ENCODE measurements at places on chromosomes 7 and 10. TPM values are rescaled to one million over a fixed set of nuclear protein-coding genes. Genes with fewer than 3 reads are reported as not detected.

DNA sequence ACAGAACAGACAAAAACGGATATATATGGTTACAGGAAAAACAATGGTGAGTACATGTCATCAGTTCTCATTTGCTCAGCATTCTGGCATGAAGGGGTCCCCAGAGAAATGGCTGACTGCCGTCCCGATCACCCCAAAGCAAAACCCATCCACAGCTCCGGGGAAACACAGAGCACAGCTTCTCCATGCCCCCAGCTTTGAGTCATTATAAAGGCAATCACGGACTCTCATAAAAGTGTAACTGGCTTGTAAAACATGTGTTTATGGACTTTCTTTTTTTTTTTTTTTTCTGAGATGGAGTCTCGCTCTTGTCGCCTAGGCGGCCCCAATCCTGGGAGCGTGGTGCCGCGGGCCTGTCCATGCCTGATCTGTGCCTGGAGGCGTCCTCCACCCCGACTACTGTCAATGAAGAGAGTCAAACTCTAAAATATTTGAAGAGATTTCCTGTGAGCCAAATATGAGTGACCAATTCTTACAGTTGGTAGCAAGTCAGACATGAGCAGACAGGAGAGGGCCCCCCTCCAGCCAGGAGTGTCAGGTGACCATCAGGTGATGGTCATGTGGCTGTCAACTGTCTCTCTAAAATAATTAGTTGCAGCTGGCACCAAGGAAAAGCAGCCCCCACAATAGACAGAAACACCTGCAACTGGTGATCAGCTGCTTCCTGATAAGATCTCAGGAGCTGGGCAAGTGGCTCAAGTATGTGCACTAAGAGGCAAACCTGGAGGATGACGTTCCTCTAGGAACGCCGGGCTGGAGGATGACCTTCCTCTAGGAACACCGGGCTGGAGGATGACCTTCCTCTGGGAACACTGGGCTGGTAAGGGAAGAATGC lies 21.7 kb upstream of the NOM1 start:
- no peak for DNase-seq

GRCh38 chr10:102863660-102864059 lies 5.6 kb upstream of the AS3MT start:
- no peak for DNase-seq

DNA sequence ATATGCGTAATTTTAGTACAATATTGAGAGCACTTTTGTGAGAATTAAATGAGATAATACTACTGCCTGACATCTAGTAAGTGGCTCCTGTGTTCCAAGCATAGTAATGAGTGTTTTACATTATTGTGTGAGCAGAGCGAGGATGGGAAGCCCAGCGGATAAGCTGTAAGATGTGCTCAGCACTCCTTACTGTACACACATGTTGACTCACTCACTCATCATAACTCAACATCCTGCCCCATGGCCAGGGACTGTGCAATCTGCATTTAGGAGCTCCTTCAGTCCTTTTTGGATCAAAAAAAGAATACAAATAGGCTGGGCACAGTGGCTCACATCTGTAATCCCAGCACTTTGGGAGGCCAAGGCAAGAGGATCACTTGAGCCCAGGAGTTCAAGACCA lies 72.9 kb upstream of the NEBL start:
- DNase-seq: no peak

DNA sequence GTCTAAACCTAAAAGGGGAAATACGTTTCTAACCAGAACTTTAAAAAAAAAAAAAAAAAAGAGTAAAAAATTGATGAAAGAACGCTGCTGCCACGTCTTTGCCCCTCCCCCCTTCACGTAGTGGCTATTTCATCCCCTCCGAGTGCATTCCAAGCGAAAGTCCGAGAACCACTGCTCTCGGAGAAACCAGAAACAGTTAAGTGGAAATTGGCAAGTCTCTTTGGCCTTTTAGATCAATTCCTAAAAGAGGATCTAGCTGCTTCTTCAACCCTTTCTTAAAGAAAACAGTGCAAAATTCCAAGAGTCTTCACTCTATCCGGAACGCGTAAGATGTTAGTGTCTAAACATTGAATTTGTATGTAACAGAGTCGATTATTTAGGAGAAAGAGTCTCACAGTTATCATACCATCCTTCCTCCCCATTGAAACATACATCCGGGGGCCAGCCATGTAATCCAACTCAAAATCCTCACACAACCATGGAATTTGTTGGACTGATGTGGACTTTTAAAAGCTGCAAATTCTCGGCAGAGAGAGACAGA lies 1.1 kb downstream of the P4HA1 start:
- DNase-seq: peak; percentile 65

GRCh38 chr10:96556003-96556402 lies 30.8 kb downstream of the TM9SF3 start:
- DNase-seq: no peak

DNA sequence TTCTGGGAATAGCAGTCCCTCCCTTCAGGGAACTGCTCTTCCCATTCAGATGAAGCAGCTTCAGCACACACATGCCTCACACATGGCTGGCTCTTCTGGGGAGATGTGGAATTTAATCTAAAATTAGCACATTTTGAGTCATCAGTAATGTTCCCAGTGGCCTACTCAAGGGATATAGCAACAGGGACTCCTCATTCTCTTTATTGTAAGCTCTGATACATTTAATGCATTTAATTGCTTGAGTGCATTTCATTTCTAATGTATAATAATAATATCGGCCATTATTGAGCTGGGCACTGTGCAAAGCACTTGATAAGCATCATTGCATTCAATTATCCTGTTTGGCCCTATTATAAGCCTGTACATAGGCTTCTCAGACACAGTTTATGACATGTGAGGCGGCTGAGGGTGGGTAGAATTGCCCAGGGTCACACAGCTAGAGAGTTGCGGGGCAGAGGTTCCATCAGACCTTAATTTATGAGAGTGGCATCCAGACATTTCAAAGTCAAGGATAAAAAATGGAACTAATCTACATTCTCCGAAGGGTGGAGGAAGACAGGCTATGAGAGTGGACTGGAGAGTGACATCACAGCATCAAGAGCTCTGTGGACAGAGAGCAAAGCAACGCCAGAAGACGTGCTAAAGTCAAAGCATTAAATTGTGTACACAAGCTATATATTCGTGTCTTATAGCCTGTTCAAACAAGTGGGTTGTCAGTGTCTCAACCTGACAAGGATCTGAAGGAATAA lies 76.8 kb downstream of the LANCL2 start:
- DNase-seq: no peak

DNA sequence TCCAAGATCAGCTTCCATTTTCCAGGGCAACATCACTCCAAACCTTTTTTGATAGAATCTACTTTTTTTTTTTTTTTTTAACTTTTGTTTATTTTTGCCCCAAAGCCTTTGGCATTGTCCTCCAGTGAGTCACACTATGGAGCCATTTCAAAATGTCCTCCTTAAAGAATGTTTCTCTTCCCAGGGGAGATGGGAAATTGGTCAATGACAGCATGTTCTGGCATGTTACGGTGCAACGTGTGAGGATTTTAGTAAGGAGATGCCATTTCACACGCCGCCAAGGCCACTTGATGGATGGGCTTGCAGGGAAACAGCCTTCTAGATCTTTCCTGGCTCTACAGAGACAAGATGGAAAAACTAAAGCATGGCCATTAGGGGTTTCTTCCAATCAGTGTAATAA lies 30.7 kb upstream of the TRIL start:
- DNase-seq: no peak

- no peak for DNase-seq
Observed at GRCh38 chr7:2702594-2702957, 14.6 kb downstream of the AMZ1 start.

DNA sequence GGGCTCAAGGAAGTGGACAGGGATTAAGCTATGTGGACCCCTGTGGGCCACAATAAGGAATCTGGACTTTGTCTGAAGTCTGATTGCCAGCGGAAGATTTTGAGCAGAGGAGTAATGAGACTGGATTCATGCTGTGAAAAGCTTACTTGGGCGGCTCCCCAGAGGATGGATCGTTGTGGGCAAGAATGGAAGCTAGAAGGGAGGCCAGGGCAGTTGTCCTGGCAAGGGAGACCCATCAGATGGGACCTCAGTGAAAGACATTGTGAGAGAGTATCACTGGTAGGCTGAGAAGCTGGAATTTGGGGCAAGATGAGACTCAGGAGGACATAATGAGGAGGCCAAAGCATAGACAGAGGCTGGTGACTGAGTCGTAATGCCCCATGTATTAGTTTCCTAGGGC lies 15.6 kb downstream of the ABCC2 start:
- DNase-seq: no peak

GRCh38 chr10:13740461-13740860 lies 153.7 kb downstream of the PRPF18 start:
- DNase-seq: no peak

GRCh38 chr7:80047032-80047431 lies 87.6 kb upstream of the GNAI1 start:
- no peak for DNase-seq

DNA sequence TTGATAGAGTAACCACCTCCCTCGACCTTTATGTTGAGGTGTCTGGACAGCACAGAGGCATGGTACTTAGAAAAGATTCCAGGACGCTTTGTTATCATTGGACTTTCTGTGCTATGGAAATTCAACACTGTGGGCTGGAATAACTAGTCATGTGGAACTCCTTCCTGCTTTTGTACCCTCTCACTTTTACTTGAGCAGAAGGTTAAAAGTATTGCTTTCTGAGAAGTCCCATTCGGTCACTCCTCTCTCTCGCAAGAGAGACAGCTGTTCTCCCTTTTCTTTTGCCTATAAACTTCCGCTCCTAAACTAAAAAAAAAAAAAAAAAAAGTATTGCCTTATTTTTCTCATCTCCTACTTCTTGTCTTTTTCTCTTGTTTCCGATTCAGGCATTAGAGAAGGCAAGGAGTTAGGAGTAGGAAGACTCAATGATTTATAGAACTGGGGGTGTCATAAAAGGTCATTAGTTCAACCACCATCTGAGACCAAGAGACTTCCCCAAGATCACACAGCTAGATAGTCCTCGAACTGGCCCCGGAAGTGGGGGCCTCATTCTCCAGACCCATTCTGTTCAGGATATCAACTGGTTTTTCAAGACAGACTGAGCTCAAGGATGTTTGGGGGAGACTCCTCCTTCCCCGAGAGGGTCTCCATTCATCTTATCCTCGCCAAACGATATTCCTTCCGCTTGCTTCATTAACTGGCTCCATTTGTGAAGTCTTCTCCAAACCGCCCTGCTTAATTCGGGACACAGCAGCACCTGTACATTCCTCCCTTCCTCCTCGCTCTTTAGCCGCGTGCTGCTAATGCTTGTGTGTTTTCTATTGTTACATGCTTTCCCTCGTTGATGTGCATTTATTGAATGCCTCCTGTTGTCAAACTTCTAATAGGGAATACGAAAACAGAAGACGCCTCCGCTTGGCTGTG lies 995 bp upstream of the INPP5F start:
- peak; percentile 55 for DNase-seq

- no peak for DNase-seq
Observed at GRCh38 chr7:102424129-102424551, 9.2 kb upstream of the ORAI2 start.

DNA sequence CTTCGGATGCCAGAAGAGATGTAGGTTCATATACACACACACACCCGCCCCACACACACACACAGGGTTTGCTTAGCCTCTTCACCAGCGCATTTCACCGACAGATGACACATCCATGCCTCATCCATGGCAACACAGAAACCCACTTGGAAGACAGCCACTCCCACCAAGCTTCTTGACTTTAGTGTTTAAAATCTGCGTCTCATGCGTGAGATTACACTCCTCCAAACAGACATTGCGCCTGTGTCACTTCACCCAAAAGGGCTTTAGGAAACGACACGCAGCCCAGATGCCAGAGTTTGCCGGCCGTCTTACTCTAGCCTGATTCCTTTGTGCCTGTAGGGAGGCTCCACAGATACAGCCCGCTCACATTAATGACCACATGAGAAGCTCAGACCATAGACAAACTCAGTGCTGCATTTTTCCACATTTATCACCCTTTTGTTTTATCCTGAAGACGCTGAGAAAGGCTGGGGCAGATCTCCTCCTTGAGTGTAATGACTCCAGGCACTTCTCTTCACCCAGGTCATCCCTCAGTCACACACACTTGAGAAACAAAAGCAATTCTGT lies 73.8 kb downstream of the DIP2C start:
- no peak for DNase-seq

DNA sequence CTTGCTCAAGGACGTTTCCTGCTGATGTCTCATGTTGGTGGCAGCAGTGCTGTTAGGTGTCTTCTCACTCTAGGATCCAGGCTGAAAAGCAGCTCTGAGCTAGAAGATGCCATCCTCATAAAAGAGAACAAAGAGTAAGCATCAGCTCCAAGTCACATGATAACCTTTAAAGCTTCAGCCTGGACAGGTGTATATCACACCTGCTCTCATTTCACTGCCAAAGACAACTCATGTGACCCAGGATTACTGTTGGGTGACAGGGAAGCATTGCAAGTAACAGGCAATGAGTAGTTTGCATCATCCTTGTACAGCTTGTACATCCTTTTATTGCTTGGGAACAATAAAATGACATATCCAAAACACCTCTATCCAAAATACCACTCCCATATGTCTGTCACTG lies 423.4 kb upstream of the DPP6 start:
- DNase-seq: no peak

DNA sequence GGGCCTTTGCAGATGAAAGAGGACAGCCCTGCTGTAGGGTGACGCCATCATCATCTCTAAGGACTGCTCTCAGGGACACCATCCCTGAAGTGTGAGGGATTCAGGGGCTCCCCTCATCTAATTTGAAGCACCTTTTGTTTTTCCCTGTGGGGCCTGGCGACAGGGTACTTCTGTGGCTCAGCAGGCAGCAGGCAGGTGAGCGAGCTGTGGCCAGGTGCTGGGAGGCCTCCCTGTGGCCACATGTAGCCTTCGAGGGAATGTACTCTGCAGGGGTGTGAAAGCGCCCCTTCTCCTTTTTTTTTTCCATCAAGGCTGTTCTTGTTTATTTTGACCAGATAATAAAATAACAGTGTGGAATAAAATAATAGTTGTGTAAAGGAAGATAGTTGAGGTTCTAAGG lies 118.2 kb upstream of the DPP6 start:
- no peak for DNase-seq

DNA sequence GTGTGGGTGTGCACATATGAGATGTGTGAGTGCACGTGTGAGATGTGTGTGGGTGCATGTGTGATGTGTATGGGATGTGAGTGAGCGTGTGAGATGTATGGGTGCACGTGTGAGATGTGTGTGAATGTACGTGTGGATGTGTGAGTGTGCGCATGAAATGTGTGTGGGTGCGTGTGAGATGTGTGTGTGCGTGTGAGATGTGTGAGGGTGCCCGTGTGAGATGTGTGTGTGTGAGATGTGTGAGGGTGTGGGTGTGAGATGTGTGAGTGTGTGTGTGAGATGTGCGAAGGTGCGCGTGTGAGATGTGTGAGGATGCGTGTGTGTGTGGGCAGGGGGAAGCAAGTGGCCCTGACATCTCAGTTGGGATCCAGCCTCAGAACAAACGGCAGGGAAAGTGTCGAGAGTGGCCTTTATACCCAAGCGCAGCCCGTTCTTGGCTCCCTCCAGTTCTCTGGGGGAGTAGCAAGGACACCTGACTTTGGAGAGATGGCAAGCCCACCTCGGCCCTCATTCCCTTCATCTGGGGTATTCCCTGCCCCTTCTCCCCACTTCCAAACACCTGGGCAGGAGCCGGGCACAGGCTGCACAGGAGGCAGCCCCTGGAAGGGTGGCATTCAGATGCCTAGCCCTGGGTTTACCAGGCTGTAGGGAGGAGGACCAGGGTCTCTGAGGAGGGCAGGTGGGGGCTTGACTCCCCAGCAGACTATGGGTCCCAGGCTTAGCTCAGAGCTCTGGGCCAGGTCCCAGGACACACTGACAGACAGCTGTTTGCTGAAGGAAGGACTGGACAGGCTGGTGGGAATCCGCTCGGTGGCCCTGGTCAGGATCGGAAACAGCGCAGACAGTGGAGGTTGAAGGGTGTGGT lies 31.6 kb downstream of the PPIF start:
- no peak for DNase-seq

Gene C1QL3
- 1.9 TPM for polyA plus RNA-seq

Gene GATA3
- polyA plus RNA-seq: 111 TPM

Measured in right renal pelvis (tissue), 4 donors.